Activated T-cell treated with anti-CD3 and anti-CD28 coated beads, Interleukin-2, amount 50 U/mL, for 72 hours (primary cell): ENCODE measurements at places on chromosomes 4 and X. TPM values are rescaled to one million over a fixed set of nuclear protein-coding genes. Genes with fewer than 3 reads are reported as not detected.

DNA sequence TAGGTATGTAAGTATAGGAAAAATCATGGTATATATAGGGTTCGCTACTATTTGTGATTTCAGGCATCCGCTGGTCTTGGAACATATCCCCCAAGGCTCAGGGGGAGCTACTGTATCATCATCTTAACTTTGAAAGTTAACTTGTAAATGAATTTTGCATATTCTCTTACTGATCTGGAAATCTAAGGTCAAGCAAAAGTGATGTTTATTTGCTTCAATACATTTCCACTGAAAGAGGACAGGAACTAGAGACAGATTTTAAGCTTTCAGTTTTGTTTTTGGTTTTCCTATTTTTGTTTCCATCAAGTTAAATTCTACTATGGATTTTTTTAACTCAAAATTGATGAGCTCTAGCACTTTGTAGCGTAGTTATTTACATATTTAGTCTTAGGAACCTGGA, 56.2 kb downstream of the NAF1 start:
- no peak overlapping the region for H3K4me3 ChIP-seq
- DNase-seq: no peak
- H3K27me3 ChIP-seq: no peaks in the 10 kb centered on the region
- no peaks in the 10 kb centered on the region for H3K4me1 ChIP-seq
- H3K36me3 ChIP-seq: no peaks in the 10 kb centered on the region

DNA sequence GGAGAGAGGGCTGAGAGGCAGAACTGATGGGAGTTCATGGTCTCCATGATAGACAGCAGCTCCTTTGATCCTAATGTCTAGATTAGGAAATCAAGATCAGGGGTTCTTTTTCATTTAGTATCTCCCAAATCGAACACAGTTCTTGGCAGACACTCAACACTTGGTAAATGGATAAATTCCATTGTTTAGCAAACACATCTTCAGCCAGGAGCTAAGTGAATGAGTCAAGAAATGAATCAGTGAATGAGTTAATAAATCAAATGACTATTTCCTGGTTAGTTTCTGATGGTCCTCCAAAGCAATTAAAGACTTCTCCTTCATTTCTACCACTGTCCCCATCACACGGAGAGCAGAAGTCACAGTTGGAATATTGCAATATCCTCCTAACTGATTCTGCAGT, 120.0 kb upstream of the SHISA3 start:
- H3K27ac ChIP-seq: no peak overlapping the region
- H3K4me1 ChIP-seq: peaks cover 6% of the 10 kb centered on the region
- H3K36me3 ChIP-seq: no peaks in the 10 kb centered on the region

GRCh38 chr4:16255730-16256129, 29.5 kb upstream of the TAPT1 start:
- DNase-seq: no peak
- H3K4me3 ChIP-seq: no peak overlapping the region
- H3K4me1 ChIP-seq: peaks cover 16% of the 10 kb centered on the region
- H3K27ac ChIP-seq: no peak overlapping the region

- no peak overlapping the region for H3K4me3 ChIP-seq
- H3K36me3 ChIP-seq: no peaks in the 10 kb centered on the region
- H3K27me3 ChIP-seq: no peaks in the 10 kb centered on the region
- no peak for DNase-seq
- no peak overlapping the region for H3K27ac ChIP-seq
These were observed 59.4 kb upstream of the EDNRA start for GRCh38 chr4:147421456-147421855.

- DNase-seq: peak; percentile 57
- H3K4me3 ChIP-seq: peak overlapping the region; percentile 47
- peak overlapping the region; percentile 36 for H3K27ac ChIP-seq
- H3K4me1 ChIP-seq: peaks cover 48% of the 10 kb centered on the region
- H3K27me3 ChIP-seq: peaks cover 11% of the 10 kb centered on the region
- peaks cover 4% of the 10 kb centered on the region for H3K36me3 ChIP-seq
These were observed 53.0 kb downstream of the COQ2 start for GRCh38 chr4:83231620-83232076.

- DNase-seq: no peak
- no peak overlapping the region for H3K4me3 ChIP-seq
These were observed 22.7 kb downstream of the CXCL1 start for GRCh38 chr4:73891739-73892405.

DNA sequence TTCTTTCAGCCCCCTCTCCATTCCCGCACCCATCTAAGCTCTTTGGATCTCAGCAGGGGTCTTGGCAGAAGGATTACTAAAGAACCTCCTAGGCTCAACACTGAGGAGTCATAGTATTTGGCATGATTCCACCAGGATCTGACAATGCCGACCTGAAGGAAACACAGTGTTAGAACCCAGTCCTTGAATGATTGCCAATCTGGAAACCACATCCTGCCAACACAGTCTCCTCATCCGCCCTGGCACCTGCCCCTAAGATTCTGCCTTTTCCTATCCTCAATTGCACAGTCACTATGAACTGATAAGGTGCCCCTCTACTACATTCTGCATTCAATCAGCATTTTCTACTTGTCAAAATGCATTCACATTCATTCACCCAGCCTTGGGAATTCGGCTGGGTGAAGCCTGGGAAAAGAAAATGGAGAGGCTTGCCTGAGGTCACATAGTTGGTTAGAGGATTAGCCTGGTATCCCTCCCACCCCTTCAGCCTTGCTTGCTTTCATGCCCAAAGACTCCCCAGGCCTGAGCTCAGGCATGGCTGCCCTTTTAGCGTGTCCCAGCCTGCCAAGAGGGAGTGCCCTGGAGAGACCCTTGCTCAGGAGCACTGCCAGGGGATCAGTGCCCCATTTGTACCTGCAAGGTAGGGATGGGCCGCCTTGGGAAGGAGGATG, 2.2 kb upstream of the CLDN2 start:
- peaks cover 17% of the 10 kb centered on the region for H3K4me1 ChIP-seq
- DNase-seq: no peak
- H3K27ac ChIP-seq: peak overlapping the region; percentile 38
- peaks cover 38% of the 10 kb centered on the region for H3K27me3 ChIP-seq

DNA sequence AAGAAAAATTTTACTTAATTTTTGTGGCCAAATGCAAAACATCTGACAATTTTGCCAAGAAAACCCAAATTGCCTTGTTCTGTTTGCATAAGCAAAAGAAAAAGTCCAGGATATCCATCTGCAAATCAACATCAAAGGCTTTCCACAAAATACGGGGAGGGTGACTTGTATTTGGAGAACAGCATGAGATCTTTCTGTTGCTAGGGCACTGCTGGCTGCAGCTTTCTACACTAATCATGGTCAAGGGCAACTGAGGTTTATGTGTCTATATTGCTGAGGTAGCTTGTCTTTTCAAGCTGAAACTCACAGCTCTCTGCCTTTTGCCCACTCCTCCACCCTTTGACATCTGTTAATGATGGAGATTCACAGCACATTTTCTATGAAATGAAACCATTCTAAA, 389.1 kb downstream of the NKX6-1 start:
- no peaks in the 10 kb centered on the region for H3K4me1 ChIP-seq
- no peak overlapping the region for H3K27ac ChIP-seq
- H3K36me3 ChIP-seq: no peaks in the 10 kb centered on the region
- DNase-seq: no peak
- H3K4me3 ChIP-seq: no peak overlapping the region

- no peak overlapping the region for H3K4me3 ChIP-seq
- H3K27ac ChIP-seq: no peak overlapping the region
- H3K4me1 ChIP-seq: no peaks in the 10 kb centered on the region
- no peaks in the 10 kb centered on the region for H3K27me3 ChIP-seq
These were observed 69.4 kb upstream of the SORBS2 start for GRCh38 chr4:185881430-185881829.

DNA sequence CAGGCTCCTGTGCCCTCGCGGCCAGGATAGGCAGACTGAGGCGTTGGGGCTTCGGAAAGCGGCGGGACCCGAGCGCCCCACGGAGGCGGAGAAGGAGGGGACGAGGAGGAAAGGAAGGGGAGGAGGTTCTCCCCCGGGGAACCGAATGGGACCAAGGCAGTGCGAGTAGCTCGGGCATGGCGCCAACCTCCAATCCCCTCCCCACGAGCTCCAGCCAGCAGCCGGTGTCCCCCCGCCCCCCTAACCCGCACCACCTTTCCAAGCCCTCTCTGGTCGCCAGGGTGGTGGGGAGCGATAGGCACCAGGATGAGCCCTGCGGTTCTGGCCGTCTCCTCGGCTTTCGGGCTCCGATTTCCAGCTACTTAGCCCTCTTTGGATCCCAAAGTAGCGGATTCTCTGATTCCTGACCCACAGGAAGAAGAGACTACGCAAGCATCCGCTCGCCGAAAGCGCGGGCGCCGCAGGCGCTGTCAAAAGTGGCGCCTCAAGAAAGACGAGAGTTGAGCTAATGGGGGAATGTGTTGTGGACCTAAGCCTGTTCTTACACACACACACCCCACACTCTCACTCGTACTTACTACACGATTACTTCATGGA, 15.2 kb upstream of the ZIC3 start:
- no peak overlapping the region for H3K27ac ChIP-seq
- DNase-seq: no peak
- peaks cover 45% of the 10 kb centered on the region for H3K27me3 ChIP-seq
- peaks cover 5% of the 10 kb centered on the region for H3K4me1 ChIP-seq
- H3K4me3 ChIP-seq: peak overlapping the region; percentile 61
- no peaks in the 10 kb centered on the region for H3K36me3 ChIP-seq

DNA sequence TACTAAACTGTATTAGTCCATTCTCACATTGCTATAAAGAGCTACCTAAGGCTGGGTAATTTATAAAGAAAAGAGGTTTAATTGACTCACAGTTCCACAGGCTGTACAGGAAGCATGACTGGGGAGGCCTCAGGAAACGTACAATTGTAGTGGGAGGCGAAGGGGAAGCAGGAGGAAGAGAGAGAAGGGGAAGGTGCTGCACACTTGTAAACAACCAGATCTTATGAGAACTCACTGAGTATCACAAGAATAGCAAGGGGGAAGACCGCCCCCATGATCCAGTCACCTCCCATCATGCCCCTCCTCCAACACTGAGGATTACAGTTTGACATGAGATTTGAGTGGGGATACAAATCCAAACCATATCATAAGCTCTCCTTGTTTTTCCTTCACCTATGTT, 40.9 kb downstream of the RPA4 start:
- no peak for DNase-seq
- H3K4me1 ChIP-seq: no peaks in the 10 kb centered on the region
- no peak overlapping the region for H3K27ac ChIP-seq
- peaks cover 6% of the 10 kb centered on the region for H3K27me3 ChIP-seq
- H3K36me3 ChIP-seq: no peaks in the 10 kb centered on the region

DNA sequence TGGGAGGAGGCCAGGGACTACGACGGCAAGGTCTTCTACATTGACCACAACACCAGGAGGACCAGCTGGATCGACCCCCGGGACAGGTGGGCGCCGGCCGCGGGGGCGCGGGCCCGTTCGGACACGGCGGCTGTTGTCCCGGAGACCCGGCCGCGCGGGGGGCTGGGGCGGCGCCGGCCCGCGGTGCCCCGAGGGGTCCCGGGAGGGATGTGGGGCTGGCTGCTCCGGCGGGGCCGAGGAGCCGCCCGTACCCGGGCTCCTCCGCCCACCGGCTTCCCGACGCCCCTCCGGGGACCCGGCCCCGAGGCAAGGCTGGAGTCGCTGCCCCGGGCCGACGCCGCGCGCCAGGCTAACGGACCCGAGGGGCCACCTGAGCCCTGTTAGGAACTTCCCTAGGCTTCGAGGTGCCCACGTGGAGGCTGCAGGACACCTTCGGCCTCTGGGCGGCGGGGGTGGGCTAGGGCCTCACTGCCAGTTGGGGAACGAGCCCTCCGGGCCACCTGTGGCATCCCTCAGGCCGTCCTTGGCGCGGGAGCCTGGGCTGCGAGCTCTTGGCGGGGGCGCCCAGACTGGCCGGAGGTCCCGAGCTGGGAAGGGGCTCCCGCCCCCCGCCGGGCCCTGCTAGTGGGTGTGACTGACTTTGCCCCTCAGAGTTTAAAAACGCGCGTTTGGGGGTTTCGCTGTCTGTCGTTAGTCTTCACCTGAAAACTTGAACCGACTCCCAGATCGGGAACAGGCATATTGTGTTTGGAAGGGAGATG, 660 bp downstream of the WWC2 start:
- no peak overlapping the region for H3K27ac ChIP-seq
- peak overlapping the region; percentile 54 for H3K4me3 ChIP-seq

- DNase-seq: no peak
- H3K27ac ChIP-seq: no peak overlapping the region
- no peaks in the 10 kb centered on the region for H3K36me3 ChIP-seq
These were observed 61.2 kb downstream of the SLC9A6 start for GRCh38 chrX:136046295-136047015.

DNA sequence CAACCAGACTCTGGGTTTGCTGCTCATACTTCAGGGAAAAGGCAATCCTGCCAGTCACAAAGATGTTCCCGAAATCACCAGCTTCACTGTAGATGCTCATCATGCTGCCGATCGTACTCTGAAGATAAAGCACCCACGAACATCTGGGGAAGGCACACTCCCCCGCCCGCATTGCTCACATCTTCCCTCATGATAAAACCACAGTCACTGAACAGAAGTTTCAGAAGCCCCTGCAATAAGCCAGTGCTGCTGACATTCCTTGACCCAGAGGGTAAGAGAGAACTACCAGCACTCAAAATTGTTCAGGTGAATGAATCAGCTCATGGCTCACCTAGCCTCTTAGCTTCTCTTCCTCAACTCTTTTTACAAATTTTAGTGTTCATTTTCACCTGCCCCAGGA, 43.1 kb downstream of the SRPX2 start:
- H3K4me1 ChIP-seq: peaks cover 14% of the 10 kb centered on the region
- H3K27me3 ChIP-seq: peaks cover 49% of the 10 kb centered on the region
- H3K36me3 ChIP-seq: no peaks in the 10 kb centered on the region
- peak overlapping the region; percentile 37 for H3K4me3 ChIP-seq
- H3K27ac ChIP-seq: no peak overlapping the region

GRCh38 chr4:53122280-53123116, 243.4 kb downstream of the SCFD2 start:
- H3K27me3 ChIP-seq: no peaks in the 10 kb centered on the region
- H3K36me3 ChIP-seq: no peaks in the 10 kb centered on the region
- no peak overlapping the region for H3K27ac ChIP-seq
- no peaks in the 10 kb centered on the region for H3K4me1 ChIP-seq
- DNase-seq: no peak
- no peak overlapping the region for H3K4me3 ChIP-seq

GRCh38 chr4:70940134-70940533, 38.0 kb downstream of the MOB1B start:
- H3K27ac ChIP-seq: no peak overlapping the region
- peaks cover 2% of the 10 kb centered on the region for H3K36me3 ChIP-seq
- peaks cover 14% of the 10 kb centered on the region for H3K4me1 ChIP-seq
- H3K4me3 ChIP-seq: no peak overlapping the region
- no peaks in the 10 kb centered on the region for H3K27me3 ChIP-seq
- DNase-seq: no peak

DNA sequence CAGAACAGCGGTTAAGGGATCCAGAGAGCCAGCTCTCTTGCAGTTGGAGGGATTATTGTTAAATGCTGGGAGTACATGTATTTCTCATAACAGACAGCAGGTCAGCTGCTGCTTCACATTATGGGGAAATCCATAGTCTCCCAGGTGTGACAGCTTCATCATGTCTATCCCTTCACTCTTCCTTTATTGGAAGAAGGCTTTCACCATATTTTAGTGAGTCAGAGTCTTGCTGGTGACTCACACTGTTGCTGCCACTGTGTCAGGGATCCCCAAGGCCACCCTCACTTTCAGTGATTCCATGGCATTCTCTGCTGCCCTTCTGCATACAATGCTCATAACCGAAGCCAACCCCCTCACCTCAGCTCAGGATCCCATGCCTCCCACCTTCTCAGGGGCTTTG, 32.9 kb upstream of the PAGE5 start:
- H3K27ac ChIP-seq: no peak overlapping the region
- H3K27me3 ChIP-seq: peaks cover 19% of the 10 kb centered on the region
- no peak overlapping the region for H3K4me3 ChIP-seq

Gene SLC9B1
- 2.5 TPM for total RNA-seq

Gene CITED1
- total RNA-seq: 0.38 TPM

Gene PTPN13
- 7.8 TPM for total RNA-seq

Gene PRSS12
- total RNA-seq: 0.07 TPM

Gene SPANXA1
- total RNA-seq: not detected

Gene TACR3
- total RNA-seq: not detected

Gene ZAR1
- not detected for total RNA-seq

Gene CNKSR2
- 4.4 TPM for total RNA-seq
